ENCODE measurements at places on chromosomes 4 and X.

GRCh38 chr4:11263208-11263607, 165.5 kb downstream of the HS3ST1 start:
- no peak for DNase-seq

DNA sequence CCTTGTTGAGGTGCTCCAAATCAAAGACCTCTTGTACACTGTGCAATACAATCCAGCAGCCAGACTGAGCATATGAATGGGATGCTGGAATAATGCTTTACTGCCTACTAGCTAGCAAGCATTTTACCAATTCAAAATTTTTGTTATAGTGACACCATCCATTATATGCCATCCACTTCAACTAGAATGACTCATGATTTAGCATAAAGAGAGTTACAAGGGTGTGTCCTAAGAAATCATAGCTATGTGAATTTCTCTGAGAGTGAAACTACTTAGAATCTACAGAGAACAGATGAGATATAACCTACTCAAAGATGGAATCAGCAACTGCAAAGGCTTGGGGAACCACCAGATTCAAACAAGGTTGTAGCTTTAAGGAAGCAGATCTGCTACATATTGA, 221.9 kb downstream of the LHFPL1 start:
- no peak for DNase-seq

DNA sequence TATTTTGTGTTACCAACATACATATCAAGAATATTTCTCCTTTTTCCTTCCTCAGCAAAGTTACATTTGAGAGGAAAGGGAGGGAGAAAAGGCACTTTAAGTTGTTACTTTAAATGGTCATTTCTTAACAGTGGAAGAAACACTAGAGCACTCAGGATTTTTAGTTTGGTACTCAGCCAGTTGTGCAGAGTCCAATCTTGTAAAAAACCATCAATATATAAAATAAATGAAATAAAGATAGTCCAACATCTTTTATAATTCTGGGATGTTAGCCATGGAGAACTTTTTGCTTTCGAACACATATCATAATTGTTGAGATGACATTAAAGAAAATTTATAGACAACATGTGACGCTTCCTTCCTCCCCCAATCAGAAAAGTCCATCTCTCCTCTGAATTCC, 253.8 kb downstream of the QDPR start:
- no peak for DNase-seq

- no peak for DNase-seq
These were observed 94.1 kb upstream of the WDR17 start for GRCh38 chr4:175971388-175972179.

GRCh38 chrX:153794897-153795816, 689 bp downstream of the SSR4 start:
- no peak for DNase-seq

GRCh38 chr4:61182915-61183314, 17.2 kb upstream of the ADGRL3 start:
- DNase-seq: no peak

DNA sequence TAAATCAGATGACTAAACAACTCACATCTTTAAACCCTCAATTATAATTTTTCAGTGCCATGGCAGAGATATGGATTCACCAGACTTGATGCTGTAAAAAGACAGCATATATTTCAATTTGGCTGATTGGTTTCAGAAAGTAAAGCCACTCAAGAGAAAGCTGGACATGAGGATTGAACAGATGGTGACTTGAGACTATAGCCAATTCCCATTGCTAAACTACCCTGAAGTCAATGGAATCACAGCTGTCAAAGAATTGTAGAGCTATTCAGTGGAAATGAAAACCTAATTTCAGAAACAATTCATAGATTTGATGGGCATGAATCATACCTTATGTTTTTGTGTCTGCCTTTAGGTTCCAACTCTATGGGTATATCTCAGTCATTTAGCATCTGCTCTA, 510.6 kb upstream of the BOD1L1 start:
- no peak for DNase-seq

DNA sequence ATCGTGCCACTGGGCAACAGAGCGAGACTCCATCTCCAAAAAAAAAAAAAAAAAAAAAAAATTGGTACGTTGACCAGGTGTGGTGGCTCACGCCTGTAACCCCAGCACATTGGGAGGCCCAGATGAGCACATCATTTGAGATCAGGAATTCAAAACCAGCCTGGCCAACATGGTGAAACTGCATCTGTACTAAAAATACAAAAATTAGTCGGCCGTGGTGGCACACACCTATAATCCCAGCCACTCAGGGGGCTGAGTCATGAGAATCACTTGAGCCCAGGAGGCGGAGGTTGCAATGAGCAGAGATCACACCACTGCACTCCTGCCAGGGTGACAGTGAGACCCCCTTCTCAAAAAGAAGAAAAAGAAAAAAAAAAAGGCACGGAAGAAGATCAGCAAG, 24.5 kb downstream of the RBMX start:
- no peak for DNase-seq

- no peak for DNase-seq
These were observed 4.1 kb downstream of the PRIMPOL start for GRCh38 chr4:184653650-184654049.

GRCh38 chrX:41870719-41871151, 52.6 kb downstream of the CASK start:
- DNase-seq: no peak

DNA sequence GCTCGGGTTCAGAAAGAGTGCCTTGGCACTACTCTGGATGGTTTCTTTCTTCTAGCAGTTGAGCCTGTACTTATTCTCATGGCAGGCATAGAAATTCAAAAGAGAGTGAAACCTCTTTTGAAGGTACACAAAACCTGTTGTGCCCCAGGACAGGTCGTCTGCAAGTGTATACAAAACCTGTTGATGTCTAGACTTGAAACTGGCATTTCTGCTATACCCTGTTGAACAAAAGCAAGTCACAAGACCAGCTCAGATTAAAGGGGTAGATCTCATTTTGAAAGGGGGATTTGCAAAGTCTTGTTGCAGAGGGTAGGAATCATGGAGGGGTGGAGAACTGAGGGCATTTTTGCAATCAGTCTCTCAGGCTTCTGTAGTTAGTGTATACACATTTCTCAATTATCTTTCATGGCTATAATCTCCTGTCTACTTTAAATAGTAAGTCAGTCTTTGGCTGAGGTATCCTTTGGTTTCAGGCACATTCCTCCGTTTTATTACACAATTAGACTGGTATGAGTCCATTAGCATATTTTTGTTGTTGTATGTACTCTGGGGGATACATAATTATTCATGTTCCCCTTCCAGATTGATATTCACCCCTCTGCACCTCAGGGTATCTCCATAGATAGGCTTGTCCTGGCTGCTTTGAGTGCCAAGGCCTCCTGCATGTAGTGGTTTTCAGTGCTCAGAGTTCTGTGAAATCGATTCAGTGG, 251.4 kb downstream of the DTHD1 start:
- no peak for DNase-seq

DNA sequence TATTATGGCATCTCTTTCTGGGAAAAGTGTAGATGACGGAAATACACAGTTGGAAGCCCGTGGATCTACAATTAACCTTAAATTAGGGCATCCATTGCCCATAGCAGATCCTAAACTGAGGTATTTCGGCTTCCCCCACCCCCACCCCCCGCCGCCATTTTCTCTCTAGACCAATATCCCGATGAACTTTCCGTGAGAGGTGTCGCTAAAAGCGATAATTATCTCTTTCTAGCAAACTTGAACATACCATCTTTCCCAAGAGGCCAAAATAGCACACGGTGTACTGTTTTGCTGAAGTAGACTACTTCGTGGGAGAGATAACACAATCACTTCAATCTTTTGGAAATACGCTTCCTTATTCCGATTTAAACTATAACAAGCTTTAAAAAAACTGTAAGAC, 554 bp downstream of the KLHL15 start:
- no peak for DNase-seq

- DNase-seq: no peak
These were observed 110.4 kb upstream of the ATXN3L start for GRCh38 chrX:13430136-13430827.

DNA sequence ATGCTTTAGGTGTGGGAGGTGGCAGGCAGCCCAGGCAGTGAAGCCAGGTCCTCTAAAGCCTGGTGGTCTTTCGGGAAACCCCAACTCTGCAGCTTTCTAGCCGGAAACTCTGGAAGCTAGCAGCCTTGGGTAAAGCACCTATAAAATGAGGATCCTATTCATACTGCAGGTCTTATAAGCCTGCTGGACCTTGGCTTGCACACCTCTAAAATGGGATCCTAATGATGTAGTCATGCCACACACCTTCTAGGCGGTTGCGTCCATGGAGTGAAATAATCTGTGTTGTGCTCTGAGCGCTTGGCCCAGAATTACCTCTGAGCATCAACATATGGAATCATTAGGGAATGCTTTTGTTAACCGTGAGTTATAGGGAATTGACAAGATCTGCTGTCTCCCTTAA, 36.0 kb upstream of the STS start:
- no peak for DNase-seq

GRCh38 chr4:33086331-33086925, 2366.3 kb downstream of the PCDH7 start:
- no peak for DNase-seq

All from stimulated activated CD4-positive, alpha-beta T cell treated with anti-CD3 and anti-CD28 coated beads, Interleukin-15, amount 100 ng/mL, for 48 hours (primary cell).